ENCODE measurements at places on chromosomes 2 and 18.

GRCh38 chr18:22765896-22766295 lies 167.2 kb upstream of the RBBP8 start:
- DNase-seq = no peak

DNA sequence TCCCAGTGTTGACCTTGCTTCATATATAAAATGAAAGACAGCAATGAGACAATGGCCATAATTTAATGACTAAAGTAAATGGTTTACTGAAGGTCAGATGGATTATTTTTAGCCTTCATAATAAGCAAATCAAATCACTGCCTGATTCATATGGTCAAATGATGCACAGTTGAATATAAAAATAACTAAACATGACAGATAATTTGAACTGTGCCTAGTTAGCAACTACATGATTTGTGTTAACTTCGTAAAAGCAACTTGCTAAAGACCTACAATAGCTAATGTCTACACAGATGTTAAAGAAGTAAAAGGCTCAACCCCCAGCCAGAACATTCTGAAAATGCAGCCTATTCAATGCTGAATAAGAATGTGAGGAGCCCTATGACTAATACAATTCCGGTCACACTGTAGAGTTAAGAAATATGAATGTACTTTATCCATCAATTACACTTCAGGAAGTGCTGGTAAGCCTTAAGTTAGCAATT lies 590.8 kb upstream of the CDH2 start:
- DNase-seq = no peak

- DNase-seq = no peak
Observed at GRCh38 chr2:105990624-105991023, 203.5 kb downstream of the UXS1 start.

- DNase-seq = no peak
Observed at GRCh38 chr2:238075397-238075796, 14.6 kb downstream of the SCLY start.

DNA sequence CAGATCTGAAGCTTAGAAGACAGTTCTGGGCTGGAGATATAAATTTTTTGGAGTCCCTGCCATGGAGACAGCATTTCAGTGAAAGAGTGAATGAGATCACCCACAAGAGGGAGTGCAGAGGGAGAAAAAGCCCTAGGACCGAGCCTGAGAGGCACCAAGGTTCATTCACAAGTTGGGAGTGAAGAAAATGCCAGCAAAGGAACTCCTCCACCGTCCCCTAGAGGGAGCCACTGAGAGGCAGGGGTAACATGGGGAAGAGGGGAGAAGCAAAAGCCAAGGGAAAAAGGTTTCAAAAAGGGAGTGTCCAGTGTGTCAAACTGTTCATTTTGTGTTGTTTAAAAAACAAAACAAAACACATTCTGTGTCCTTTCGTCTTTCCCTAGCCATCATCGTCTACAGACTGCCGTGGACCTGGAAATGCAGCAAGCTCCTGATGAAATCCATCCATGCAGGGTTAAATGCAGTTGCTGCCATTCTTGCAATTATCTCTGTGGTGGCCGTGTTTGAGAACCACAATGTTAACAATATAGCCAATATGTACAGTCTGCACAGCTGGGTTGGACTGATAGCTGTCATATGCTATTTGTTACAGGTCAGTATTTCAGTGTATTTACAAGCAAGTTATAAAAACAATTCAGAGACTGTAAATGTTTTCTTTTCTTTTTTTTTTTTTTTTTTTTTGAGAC lies 19.1 kb downstream of the CYBRD1 start:
- no peak for DNase-seq

GRCh38 chr2:75928093-75928492 lies 217.4 kb upstream of the GCFC2 start:
- DNase-seq = no peak
